ENCODE measurements at places on chromosomes 5 and 9.

DNA sequence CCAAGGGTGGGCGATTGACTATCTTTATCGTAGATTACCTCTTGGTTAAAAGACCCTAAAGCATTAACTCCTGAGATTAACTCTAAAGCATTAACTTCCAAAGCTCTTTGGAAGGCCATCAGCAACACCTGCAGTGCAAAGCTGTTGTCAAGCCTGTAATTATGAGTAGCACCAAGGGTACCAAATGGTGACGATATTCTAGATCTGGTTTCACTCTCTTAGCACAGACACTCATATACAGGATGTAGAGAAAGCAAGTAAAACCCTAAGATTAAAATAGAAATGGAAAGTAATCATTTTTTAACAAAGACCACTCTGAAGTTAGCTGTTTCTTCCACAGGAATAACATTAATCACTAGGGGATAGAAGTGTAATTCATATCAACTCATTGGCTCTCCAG is 29.9 kb upstream of the TNFSF8 start:
- DNase-seq: no peak

- DNase-seq: no peak
Measured at GRCh38 chr9:687034-687785, 154.3 kb upstream of the DMRT1 start.

DNA sequence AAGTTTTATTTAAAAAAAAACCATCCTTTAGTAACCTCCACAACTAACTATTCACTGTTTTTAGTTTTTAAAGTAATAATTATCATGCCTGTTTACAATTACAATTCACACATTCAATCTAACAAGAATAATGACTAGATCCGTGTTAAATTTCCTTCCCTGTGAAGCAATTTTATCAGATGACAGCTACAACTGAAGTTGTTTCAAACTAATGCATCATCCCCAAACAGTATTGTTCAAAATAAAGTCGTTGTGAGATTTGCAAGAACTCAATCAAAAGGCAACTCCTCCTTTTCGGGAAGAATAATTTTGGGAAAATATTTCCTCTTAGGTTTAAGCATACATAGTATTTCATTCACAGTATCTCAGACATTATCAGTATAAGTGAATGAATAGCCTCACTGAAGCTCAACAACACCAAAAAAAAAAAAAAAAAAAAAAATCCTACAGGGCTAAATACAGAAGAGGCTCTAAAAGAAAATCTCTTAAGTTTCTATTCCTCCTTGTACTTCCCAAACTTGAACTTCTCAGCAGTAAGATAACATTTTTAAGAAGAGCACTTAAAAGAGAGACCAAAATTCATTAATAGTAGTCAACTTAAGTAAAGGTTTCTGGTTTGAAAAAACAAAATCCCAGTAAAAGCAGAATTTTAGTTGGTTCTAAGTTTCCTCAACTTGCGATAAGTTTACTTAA is 9.4 kb downstream of the C9orf72 start:
- DNase-seq: no peak

DNA sequence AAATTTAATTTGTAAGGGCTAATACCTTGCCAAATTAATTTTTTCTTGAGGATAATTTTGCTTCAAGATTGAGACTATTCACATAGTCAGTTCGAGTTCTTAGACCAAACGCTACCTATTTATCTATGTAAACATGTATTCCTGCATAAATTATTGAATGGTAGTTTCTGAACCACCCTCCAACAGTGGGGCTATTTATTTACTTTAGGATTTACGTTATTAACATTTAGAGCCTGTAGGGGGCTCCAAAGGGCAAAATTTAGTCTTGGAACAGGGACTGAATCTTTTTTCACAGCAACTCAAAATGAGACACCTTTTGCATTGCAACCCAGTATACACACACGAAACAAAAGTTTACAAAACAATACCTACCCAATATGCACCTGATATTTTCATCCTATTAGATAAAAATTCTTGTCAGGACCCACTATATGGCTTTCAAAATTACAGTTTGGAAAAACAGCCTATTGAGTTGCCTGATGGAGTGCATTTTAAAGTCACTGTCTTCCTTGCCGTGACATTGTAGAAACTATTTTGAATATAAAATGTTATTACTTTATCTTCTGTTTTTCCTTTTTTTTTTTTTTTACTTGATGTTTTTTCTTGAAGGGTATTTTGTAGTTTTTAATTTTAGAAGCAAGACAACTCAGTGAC is 47.1 kb upstream of the POU4F3 start:
- DNase-seq: no peak

DNA sequence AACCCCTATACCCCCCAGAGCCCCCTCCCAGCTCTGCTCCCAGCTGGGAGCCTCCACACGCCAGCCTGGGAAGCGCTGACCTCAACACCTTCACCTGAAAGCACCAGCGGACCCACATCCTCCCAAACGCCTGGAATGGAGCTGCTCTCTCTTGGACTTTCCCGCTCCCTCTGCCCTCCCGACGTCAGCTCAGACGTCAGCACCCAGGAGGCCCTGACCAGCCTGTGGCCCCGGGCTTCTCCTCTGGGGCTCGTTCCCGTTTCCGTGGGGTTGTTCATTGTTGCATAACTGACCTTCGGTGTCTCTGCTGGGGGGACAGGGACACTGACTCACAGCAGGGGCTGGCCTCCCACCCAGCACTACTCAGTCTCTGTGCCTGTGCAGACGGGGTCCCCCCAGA is 35.0 kb upstream of the SLC6A3 start:
- no peak for DNase-seq

- DNase-seq: no peak
Measured at GRCh38 chr5:81167544-81167943, 65.6 kb upstream of the CKMT2 start.

- DNase-seq: no peak
Measured at GRCh38 chr9:29511680-29512079, 1938.4 kb upstream of the C9orf72 start.

GRCh38 chr5:7047511-7048261 is 334.5 kb downstream of the TENT4A start:
- no peak for DNase-seq
